Activated naive CD4-positive, alpha-beta T cell treated with anti-CD3 and anti-CD28 coated beads, Interleukin-2, amount 50 U/mL, for 16 hours (primary cell): ENCODE measurements at places on chromosomes 16 and 17.

DNA sequence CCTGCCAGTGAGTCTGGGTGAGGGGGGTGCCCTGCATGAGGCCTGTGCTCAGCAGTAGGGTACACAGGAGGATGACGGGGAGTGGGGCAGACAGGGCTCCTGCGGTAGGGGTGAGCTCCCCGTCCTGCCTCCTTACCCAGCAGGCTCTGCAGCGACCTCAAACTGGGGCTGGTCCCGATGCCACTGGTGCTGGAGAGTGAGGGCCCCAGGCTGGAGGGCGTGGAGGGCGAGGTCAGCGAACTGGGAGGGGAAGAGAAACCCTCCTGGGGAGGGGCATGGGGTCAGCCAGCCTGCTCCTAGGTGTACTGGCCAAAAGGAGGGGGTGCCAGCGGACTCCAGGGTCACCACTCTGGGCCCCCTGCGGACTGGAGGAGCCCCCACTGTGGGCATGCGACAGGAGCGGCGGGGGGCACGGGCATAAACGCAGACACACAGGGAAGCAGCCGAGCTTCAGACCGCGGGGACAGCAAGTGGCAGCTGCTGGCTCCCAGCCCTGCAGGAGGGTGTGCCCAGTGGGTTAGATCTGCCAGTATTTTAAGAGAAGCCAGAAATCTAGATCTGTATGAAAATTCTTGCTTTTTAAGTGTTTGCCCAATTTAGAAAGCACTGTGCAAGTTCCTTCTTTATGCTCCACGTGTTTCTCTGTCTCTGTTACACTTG is 9.0 kb upstream of the VASN start:
- no peak for DNase-seq

GRCh38 chr16:53415504-53415903 is 18.8 kb upstream of the RBL2 start:
- DNase-seq = no peak

DNA sequence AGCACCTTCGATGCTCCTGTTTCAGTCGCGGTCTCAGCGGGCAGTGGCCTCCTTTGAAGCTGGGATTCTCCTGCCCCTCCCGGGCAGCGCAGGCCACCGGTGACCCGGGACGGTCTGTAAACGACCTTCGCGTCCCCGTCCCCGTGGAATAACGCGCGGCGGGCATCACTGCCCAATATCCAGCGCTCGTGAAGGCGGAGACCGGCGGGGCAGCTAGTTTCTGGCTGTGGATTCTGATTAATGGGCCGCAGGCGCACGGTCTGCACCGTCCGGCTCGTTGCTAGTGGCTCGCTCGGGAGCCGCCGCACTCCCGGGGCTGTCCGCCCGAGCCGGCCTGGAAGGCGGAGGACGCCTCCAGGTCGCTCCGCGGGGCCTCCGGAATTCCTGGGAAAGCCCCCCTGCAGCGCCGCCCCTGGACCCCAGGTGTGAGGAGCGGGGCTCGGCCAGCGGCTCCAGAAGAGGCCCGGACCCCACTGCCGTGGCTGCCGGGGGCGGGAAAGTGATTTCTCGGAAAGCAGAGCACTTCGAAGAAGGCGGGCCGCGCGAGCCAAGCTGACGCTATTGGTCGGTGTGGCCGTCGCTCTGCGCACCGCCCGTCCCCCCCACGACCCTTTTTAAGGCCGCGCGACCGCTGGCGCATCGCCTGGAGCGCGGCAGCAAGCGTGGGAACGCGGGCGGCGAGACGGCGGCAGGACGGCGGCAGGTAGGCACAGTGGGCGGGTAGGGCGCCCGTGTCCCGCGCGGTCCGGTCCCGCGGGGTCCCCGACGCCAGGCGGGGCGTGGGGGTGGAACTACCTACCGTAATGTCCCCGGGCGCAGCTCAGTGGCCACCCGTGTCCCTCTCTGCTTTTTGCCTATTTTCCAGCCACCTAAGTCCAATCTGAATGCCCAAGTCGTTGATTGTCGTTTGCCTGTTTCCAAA is at the start of gene IRF8:
TSS of gene IRF8 (plus strand) at position 642 of the 922 bp plus-strand sequence. CDS start 3,854 bp downstream, outside the sequence.
- DNase-seq = peak; percentile 89

GRCh38 chr17:37762666-37763065 is 17.8 kb upstream of the HNF1B start:
- no peak for DNase-seq

GRCh38 chr17:56834380-56835263 is 671 bp downstream of the DGKE start:
- peak; percentile 74 for DNase-seq

- DNase-seq = no peak
Measured at GRCh38 chr16:3681206-3681605, 26.7 kb downstream of the DNASE1 start.

- no peak for DNase-seq
Measured at GRCh38 chr17:33509331-33509730, 216.2 kb upstream of the ASIC2 start.

GRCh38 chr17:332558-333322 is 19.9 kb downstream of the RPH3AL start:
- DNase-seq = no peak

- DNase-seq = no peak
Measured at GRCh38 chr16:66212428-66212827, 154.1 kb upstream of the CDH5 start.

DNA sequence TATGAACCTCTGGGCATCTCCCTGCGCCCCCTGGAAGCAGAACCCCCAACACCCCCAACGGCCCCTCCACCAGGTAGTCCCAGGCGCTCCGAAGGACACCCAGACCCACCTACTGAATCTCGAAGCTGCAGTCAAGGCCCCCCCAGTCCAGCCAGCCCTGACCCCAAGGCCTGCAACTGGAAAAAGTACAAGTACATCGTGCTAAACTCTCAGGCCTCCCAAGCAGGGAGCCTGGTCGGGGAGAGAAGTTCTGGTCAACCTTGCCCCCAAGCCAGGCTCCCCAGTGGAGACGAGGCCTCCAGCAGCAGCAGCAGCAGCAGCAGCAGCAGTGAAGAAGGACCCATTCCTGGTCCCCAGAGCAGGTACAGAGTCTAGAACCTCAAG is 1.5 kb downstream of the BCL6B start:
- no peak for DNase-seq

GRCh38 chr16:80040814-80041213 is 440.3 kb upstream of the MAF start:
- no peak for DNase-seq

GRCh38 chr17:82882715-82883418 is 43.0 kb upstream of the ZNF750 start:
- peak; percentile 64 for DNase-seq

- DNase-seq = peak; percentile 37
Measured at GRCh38 chr17:82272495-82273326, 789 bp downstream of the CSNK1D start.

GRCh38 chr16:65071433-65072311 is 50.2 kb downstream of the CDH11 start:
- no peak for DNase-seq

DNA sequence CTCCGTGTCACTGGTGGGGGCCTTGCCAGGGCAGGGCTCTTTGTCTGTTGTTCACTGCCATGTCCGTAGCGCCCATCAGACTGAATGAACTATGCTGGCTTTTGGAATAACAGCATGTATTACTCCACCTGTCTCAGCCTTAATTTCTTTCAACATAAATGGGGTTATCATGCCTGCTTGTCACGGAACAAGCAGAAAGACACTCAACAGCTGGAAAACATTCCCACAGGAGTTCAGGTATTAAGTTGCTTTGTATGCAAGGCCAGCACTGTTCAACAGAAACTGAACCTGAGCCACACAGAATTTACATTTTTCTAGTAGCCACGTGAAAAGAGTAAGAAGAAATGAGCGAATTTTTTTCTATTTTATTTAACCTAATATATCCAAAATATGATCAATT is 13.1 kb downstream of the PPL start:
- no peak for DNase-seq

- no peak for DNase-seq
Measured at GRCh38 chr17:74798239-74798707, 22.1 kb upstream of the NAT9 start.

DNA sequence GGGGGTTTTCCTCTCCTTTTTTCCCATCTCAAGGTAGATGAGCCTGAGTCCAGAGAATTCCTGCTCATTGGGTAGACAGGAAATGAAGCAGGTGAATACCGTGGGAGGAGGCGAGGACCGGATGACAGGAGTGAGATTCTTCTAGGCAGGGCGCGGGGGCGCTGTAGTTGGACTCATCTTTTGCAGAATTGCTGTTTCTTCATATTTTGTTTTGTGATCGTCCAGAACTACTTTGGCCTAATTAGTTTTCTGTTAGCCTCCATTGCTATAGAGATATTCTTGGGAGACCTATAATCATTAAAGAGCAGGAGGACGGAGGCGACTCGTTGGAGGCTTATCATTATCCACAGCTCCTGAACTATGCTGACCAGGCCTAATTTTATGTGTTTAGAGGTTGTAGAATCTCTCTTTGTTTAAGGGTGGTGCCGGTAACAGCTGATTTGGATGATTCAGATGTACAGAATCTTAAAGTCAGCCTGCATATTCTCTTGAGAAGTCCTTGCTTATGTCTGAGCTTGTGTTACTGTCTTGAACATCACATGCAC is 650 bp downstream of the ATP6V0A1 start:
- peak; percentile 33 for DNase-seq

GRCh38 chr16:87163637-87164036 is 153.6 kb downstream of the C16orf95 start:
- DNase-seq = no peak
